ENCODE measurements at places on chromosomes 1 and 21.

DNA sequence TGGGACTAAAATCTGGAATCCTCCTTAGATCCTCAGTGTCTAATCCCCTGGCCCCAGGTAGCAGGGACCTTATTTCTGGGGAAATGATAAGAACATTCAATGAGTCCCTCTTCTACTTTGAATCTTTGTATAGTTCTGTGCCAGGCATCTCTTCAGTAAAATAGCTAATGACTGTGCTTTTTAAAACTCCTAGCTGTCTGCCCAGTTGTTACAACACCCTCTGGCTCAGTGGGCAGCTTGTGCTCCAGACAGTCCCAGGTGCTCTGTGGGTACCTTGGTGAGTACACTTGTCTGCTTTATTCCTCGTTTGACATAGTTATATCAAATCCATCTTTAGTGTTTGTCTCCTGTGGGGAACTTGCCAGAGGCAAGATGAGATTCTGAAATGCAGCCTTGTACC, 18.0 kb downstream of the TGFB2 start:
- DNase-seq: no peak

DNA sequence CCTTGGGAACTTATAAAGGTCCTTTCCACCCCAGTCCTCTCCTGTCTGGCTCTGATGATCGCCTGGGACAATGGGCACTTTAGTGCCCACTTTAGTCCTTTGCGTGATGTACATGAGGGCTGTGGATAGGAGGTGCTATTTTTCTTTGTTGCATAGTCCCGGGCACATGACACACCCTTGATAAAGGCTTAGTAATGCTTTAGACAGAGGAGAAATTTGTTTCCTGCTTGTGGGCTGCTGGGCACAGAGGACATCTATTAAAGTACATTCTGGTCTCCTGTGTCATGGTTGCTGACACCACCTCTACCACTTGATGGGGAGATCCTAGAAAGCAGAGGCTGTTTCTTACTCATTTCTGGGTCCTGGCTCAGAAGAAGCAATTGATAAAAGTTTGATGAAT, 5.4 kb upstream of the KNCN start:
- DNase-seq: no peak

DNA sequence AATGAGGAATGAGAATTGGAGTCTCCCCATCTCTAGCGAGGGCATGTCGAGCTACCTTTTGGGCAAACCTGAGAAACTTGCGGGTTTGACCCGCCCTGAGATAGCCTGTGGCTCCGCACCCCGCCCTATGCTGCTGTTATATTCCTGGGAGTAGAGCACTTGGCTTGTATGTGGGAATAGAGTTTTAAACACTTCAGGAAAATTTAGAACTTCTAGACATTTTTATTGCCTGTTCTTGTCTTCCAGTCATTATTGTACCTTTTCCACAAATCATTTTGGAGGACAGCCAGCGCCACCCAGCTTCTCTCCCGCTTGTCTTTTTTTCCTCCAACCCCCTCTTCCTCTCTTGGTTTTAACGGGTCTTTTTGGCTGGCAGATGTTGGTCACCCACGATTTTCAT, 738 bp downstream of the GNPAT start:
- DNase-seq: no peak

DNA sequence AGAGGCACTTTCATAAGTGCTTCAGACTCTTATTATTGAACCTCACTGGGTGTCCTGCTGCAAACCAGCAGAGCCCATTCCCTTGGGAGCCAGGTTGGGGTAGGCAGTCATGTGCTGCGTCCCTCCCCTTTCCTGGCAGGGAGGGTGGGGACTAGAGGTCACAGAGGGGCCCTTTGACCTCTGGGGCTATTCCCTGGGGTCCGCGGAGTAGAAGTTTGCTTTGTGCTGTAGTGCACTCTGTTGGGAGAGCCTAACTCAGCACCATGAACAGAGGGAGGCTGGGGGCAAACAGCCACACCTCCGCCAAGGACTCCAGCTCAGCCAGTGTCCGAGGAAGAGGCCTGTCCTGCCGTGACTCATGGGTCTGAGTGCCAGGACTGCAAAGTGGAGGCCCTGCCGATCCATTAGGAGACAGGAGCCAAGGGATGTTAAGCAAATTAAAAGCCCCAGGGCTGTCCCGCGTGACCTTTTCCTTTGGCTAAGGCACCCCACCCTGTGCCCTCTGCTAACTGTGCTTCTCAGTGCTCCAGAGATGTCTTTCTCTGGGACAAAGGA, 3.0 kb upstream of the IGSF21 start:
- no peak for DNase-seq

- no peak for DNase-seq
These were observed 1156.3 kb upstream of the B3GALT2 start for GRCh38 chr1:194342484-194343262.

DNA sequence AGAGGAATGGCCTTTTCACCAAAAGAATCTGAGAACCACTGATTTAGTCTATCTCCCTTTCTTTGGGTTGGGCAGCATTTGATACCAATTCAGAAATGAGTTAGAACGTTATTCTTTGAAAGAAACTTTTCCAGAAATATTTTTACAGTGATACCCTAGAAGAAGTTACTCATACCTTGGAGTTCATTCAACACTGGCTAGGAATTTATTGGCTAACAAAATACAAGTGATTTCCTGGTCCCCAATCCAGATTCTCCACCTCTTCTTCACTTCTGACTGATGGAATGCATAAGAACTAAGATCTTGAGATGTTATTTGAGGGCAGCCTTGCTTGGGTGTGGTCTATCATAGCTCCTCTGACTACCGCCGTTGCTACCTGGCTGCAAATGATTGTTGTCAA, 9.4 kb downstream of the C1orf162 start:
- no peak for DNase-seq

- no peak for DNase-seq
These were observed 148.7 kb downstream of the EDEM3 start for GRCh38 chr1:184605941-184606340.

- no peak for DNase-seq
These were observed 368.1 kb upstream of the ADGRL2 start for GRCh38 chr1:81432654-81433109.

DNA sequence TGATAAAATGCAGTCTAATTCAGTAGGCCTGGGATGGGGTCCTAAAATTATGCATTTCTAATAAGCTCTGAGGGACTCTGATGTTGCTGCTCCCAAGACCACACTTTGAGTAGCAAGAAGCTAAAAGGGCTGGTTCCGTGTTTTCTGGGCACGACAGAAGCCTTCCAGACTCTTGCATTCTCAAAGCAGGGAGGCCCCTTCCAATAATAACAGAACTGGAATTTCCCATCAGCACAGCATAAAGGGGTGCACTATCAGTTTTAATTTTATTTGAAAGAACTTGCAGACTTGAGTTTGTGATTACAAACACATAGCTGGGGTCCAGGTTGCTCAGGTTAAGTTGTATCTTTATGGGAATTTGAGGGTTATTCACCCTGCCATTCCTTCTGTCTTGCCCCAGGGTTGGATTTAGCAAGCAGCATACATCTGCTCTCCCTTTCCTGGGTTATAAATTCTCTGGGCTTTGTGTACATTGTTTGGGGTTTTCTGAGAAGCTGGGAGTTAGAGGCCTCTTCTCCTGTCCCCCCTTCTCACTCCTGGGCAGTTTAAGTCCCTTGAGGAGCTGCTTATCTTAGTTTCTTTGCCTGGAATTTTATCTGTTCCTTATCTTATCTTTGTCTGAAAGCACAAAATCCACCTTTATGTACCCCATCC, 94.2 kb upstream of the SLC2A1 start:
- DNase-seq: no peak

DNA sequence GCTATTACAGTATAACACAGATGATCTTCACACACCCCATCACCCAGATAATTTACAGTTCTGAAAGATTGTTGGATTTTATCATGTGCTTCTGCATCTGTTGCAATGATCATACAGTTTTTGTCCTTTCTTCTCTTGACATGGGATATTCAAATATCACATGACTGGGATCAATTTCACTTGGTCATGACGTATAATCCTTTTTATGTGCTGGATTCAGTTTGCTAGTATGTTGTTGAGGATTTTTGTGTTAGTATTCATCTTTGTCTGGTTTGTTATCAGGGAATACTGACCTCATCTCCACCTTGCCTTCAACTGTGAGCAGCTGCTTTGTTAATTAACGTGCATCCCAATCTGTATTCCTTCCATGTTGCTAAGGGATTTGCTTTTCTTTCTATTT, 44.7 kb upstream of the DISC1 start:
- DNase-seq: no peak

DNA sequence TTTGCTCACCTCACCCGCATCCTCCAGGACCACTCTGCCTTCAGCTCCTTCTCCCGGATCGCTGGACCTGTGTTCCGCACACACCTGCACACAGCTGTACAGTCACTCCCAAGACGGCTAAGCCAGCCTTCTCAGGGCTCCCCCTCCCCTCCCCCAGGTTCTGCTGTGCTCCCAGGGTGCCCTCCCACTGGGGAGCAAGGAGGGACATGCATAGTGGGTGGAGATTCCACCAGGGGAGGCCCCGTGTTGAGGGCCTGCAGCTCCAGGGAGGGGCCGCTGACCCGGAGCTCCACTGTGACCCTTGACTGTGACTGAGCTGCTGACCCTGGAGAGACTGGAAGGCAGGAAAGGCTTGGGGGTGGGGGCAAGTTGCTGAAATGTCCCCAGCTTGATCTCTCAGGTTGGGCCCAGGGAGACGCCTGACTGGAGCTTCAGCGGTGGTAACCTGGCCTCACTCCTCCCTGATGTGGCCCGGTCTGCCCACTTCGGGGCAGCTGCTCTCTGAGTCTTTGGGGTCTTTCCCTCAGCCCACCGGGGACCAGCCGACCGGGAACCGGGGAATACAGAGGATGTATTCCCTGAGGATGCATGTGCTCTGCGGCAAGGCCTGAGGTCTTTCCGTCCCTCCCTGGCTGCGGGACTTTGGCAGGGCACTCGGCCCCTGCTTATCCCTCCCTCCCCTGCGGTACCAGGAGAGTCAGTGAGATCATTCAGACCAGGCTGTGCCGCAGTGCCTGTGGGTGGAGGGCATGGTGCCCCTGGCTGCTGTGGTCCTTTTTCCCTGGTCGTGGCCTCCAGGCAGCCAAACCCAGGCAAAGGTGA, 28.6 kb upstream of the PLCH2 start:
- DNase-seq: no peak

DNA sequence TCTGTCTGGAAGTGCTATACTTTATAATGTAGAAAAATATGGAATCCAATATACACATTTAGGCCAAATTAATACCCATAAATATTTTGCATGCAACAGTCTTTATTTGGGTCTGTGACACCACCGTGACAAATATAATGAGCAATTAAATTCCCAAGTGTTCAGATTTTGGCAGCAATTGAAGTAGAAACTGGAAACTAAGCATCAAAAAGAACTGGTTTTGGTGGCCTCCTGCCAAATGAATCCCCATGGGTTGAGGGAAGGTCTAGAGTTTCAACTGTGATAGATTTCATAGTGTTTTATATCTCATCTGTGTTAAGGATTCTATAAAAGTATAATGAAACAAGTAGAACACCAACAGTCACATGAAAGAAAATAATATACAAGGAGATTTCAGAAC, 88.4 kb downstream of the DPYD start:
- no peak for DNase-seq

GRCh38 chr21:36454706-36455105, 25.2 kb downstream of the CLDN14 start:
- DNase-seq: no peak

GRCh38 chr1:84282780-84283333, 18.7 kb upstream of the SAMD13 start:
- DNase-seq: no peak

DNA sequence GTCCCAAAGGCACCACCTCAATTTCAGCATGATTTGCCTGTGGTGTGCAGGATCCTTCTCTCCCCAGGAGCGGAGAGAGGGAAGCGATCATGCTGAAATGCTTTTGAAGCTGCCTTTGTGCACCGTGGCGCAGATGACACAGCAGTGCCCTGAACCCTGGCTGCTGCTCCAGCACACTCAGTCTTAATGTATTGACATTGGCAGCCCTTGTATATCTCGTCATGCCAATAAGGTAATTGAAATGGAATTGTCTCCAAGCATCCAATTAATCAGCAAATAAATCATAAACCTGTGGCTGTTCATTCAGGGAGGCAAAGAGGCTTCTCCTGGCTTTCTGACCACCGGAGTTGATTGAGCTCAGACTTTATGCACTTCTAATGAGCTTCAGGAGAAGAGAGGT, 139.8 kb downstream of the KAZN start:
- no peak for DNase-seq

GRCh38 chr21:43902441-43902840, 37.4 kb downstream of the AGPAT3 start:
- no peak for DNase-seq

- DNase-seq: no peak
These were observed 521.0 kb upstream of the B3GALT2 start for GRCh38 chr1:193707271-193708021.

DNA sequence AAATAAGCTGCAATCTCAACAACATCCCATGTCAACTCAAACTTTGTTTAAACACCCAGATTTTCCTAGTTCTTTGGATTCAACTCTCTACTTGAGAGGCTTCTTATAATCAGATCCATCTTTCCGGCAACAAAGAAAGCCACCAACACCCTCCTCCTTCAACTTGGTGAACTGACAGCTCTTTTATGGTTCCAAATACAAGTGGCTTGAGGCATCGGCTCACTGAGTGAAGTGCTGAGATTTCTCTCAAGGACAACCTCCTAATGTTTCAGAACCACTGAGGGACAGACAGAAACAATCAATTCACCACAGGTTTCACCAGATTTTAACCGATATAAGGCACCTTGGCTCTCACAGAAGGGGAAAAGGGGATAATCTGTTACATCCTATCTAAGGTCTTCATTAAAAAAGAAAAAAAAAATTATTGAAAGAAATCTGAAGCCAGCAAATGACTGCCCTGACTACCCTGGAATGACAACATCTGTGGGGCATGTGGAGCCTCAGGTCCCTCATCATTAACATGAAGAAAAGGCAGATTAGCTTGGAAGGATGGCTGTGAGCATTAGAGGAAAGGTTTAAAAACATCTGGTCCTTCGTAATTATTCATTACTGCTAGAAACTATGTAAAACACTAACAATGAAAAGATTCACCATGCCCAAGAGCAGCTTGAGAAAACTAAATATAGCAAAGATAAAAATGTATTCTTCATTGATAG, 50.9 kb downstream of the PTPN14 start:
- peak; percentile 18 for DNase-seq

DNA sequence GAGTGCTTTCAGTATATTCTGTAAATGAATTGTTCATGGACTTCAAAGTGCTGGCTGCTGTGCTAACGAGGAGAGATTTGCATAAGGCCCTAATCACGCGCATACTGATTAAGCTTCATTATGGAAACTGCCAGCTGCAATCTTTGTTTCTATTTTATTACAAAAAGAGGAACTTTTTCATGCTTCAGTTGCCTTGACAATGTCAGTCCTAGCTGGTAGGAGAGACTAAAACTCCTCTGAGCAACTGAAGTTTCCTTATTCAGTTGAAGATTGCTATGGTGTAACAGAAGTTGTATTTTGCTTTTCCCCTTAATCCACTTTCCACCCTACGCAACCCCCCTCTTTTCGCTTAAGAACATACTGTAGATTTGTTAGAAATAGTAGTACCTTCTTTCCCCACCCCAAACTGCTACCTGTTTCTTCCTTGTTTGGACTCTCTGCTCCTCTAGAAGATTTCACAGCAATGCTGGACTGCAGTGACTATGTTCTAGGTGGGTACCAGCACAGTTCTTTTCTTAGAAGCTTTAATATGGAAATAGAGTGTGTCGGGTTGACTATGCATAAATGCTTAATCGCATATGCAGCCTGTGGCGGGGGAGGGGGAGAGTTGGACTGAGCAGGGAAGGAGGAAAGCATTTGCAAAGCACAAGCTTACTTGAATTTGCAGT, 108.3 kb downstream of the POU2F1 start:
- peak; percentile 68 for DNase-seq

GRCh38 chr1:60904099-60904851, 178.1 kb upstream of the NFIA start:
- DNase-seq: no peak
